ENCODE measurements at places on chromosomes 16 and 17. TPM values are rescaled to one million over a fixed set of nuclear protein-coding genes. Genes with fewer than 3 reads are reported as not detected.

The CLEC18B gene
- total RNA-seq = 0.04 TPM

The FBXL20 gene
- total RNA-seq = 7.2 TPM

The SPNS2 gene
- 6.8 TPM for total RNA-seq

The TAT gene
- not detected for total RNA-seq

The TNP2 gene
- total RNA-seq = not detected

All from pulmonary artery endothelial cell (primary cell).